ENCODE measurements at places on chromosomes 1 and 21.

- no peak for DNase-seq
Measured at GRCh38 chr21:15011967-15012366, 52.8 kb downstream of the NRIP1 start.

DNA sequence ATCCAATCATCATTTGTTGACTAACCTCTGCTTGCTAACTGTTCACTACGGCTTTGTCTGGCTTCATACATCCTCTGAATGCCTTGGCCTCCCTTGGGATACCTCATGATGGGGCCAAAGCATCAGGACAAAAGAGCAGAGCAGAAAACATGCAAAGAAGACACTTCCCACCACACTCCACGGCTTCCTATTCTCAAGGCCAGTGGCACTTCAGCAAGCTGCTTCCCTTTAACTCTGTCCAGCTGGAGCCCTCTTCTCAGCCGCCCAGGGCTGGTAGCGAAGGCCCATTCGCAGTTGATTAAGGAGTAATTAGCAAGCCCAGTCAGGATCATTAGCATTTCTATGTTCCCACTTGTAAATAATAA, 224.3 kb upstream of the FGGY start:
- DNase-seq: no peak

GRCh38 chr1:234555390-234556024, 54.5 kb downstream of the IRF2BP2 start:
- DNase-seq: no peak

GRCh38 chr1:53371121-53371666, 43.3 kb upstream of the LRP8 start:
- no peak for DNase-seq

GRCh38 chr1:161258439-161259344, at the start of gene PCP4L1:
Gene PCP4L1 (plus strand): TSS chr1:161258745. CDS start chr1:161258975, 230 bp downstream.
- DNase-seq: peak; percentile 1

- no peak for DNase-seq
Measured at GRCh38 chr1:59223198-59223597, 73.7 kb upstream of the FGGY start.

Measured in C1 segment of cervical spinal cord (tissue), 14 donors.